Umbilical cord (tissue), 2 donors: ENCODE measurements at places on chromosomes 12 and 14.

- DNase-seq: peak; percentile 85
Measured at GRCh38 chr12:93689076-93689834, 12.1 kb downstream of the CRADD start.

DNA sequence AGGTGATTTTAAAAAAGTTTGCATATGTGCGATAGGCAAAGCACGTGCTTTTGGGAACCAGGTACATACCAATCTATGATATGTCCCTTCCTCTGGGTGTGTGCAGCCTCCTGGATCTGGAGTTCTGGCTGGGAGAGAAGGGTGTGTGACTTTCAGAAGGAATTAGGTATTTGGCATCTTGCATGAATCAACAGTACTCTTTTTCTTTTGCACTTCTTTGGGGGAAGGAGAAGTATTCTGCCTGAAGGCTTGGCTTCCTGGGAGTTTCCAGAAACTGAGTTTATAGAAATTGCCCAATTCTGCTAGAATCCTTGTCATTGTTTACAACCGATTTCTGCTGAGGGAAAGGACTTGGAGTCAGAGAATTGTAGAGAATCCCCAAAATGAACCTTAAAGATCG, 2.9 kb upstream of the CLMN start:
- peak; percentile 58 for DNase-seq

GRCh38 chr14:100302616-100303015, 3.6 kb downstream of the SLC25A29 start:
- DNase-seq: no peak

GRCh38 chr12:80763874-80764273, 47.2 kb downstream of the MYF5 start:
- DNase-seq: peak; percentile 72

- DNase-seq: no peak
Measured at GRCh38 chr14:30519961-30520360, 39.0 kb upstream of the G2E3 start.

GRCh38 chr14:75827331-75827730, 154.5 kb downstream of the TGFB3 start:
- DNase-seq: no peak

- DNase-seq: no peak
Measured at GRCh38 chr14:56814519-56814959, 4.3 kb upstream of the OTX2 start.
